ENCODE measurements at places on chromosomes 7 and 10.

DNA sequence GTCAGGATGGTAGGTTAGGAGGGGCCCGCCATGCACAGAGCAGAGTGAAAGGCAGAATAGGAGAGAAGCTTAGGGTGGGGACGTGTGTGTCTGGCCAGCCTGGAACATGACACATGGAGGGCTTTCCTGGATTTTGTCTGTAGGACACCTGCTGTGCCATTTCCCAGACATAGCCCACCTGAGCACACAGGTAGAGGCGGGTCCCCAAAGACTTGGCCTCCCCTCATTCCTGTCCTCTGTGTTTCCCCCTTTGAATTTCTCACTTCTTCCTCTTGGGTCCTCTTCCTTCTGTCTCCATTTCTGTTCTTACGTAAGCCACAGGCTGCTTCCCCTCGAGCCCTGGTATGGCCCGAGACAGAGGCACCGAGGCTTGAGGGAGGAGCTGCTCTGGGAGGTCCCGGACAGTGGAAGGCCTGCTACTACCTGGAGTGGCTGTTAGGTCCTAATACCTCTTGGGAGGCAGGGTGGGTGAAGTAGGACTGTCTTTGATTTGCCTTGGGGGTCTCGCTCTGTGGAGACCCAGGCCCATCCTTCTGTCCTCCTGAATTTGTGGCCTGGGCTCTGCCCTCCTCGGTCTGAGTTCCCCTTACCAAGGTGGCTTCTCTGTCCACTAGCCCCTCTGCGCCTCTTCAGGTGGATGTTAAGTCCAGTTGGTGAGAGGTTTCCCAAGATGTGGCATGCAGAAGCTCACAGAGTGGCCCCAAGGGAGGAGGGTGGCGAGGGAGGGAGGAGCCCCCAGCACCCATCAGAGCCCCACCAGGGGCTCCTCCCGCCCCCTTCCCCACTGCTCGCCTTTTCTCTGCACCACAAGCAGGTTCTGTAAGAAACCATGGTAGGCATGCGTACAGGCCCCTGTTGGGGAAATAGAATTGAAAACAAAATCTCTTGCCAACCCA lies 5.5 kb downstream of the ZNF775 start:
- no peak for DNase-seq

GRCh38 chr7:4834601-4835397 lies 27.0 kb downstream of the PAPOLB start:
- no peak for DNase-seq

DNA sequence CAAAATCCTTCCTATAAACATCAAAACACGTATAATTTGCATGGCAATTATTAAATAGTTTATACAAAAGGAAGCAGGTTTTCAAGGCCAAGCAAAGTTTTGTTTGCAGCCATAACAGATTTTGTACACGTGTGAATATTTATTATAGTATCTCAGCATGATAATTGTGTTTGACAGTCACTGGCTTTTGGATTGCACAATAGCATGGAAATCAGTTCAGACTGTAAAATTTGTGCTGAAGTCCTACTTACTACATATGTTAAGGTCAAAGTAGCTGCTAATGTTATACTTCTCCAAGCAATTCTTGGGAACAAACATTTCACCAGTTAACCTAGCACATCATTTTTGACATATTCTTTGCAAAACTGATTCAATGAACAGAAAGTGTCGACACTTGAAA lies 287.6 kb upstream of the POM121L12 start:
- DNase-seq = no peak

GRCh38 chr7:91692800-91693199 lies 187.7 kb downstream of the MTERF1 start:
- no peak for DNase-seq

DNA sequence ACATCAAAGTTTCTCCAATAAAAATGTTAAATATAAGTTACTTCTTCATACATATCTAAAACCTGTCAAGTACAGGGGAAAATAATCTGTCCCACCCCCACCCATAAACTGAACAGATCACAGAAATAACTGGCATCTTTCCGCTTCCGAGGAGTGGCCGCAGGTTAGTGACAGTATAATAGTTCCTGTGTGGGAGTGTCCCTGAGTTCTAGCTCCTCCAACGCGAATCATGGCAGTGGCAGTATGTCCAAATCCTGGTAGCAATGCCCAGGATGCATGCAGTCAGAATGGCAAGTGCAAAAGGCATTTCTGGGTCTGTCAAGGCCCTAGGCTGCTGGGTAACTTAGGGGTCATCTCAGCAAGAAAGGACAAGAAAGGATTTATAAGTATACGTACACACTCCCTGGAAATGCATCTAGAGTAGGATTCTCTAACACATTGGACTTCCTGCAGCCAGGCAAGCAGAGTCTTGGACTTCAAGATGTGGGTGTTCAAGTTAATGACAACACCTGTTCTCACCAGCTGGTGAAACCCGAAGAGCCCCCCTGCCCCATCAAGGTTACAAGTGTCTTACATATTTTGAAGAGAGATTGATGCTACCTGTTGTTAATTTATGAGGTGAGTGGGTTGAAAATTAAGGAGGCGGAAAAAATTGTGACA lies 94.4 kb upstream of the COL1A2 start:
- no peak for DNase-seq

DNA sequence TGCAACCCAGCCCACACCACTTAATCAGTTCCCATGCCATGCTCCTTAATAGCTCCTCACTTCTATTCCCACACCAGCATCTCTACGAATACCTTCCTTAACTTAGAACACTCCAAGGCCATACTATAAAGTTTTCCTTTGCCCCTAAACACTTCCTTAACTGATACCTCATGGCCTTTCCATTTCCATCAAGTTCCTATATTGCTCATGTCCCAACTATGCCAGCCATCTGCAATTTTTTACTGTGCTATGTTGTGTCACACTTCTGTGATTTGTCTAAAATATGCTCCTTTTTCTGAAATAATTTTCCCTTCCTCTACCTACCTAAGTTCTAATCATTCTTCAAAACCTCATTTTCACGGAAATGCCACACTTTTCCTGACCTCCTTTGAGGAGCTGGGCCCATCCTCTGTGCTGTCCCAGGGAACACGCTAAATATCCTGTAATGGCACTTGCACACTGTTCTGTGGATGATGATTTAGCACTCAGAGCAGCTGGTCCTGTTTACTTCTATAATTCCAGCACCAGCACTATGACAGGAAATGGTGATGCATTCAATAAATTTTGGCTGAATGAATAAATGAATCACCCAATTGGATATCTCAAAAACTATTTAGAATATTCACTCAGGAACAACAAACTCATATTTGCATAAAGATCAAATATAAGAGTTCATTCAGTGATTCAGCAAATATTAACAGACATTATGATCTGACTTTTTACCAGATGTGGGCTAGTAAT lies 266.5 kb upstream of the HGF start:
- no peak for DNase-seq

- no peak for DNase-seq
These were observed 240.0 kb upstream of the PPP1R3A start for GRCh38 chr7:114158854-114159253.

- no peak for DNase-seq
These were observed 51.7 kb downstream of the DLG5 start for GRCh38 chr10:77874872-77875271.

DNA sequence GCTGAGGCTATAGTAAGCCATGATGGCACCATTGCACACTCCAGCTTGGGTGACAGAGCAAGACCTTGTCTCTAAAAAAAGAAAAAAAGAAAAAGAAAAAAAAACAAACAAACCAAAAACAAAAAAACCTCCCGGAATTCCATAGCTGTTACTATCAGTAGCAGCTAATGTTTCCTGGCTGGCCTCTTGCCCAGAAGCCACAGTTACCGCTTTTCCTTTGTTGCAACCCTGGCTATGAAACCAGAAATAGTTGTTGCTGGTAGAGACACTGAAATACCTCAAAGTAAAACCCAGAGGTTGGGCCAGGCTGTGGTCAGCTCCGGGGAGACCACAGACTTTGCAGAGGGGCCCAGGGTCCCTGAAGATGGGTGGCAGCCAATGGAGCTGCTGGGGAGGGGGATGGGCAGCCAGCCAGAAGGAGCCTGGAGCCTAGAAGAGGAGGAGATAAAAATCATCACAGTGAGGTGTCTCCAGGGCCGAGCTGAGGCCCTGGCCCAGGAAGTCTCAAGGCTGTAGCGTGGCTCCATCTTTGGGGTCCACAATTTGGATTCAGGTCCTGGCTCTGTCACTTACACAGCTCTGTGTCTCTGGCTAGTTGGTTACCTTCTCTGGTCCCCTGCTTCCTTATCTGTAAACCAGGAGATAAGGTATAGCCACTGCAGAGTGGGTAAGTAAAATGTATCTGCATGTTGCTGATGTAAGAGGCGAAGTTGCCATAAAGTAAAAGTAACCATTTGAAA lies 3.4 kb upstream of the CHST12 start:
- DNase-seq = no peak

DNA sequence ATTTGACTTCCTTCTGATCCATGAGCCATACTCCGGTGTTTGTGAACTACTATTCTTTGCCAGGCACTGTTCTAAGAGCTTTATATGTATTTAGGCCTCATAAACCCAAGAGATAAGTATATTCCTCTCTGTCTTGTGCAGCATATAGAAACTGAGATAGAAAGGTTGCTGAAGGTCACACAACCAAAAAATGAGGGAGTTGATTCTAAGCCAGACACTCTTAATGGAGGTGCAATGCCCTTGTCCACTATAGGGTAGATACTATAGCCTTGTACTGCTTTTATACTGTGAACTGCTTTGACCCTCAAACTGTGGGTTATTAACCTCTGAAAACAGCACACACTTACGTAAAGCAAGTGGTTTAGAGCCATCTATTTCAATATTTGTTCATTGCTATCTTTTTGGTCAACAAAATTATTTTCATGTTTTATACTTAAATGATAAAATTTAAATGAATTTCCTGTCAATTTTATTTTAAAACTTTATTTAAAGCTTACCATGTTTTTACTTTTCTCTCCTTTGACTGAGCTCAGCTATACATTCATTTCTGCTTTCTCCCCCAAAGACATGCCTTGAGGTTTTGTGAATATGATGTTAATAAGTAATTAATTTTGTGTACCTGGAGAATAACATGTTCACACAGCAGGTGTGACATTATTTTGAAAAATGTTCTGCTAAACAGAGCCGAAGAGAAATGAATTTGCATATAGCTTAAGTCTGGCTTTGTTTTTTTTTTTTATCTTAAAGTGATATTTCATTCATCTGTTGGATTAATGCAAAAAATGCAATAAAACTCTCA lies 687.3 kb downstream of the DNAJB9 start:
- no peak for DNase-seq
